AG04450 (cell line): ENCODE measurements at places on chromosomes 5 and 9. TPM values are rescaled to one million over a fixed set of nuclear protein-coding genes. Genes with fewer than 3 reads are reported as not detected.

SHISAL2B gene
- polyA plus RNA-seq: not detected in 2 replicates

LCN9 gene
- not detected in 2 replicates for polyA plus RNA-seq

SARDH gene
- polyA plus RNA-seq: 1.3 and 2.2 TPM in 2 replicates

SPATA31E1 gene
- 0.02 and 0.07 TPM in 2 replicates for polyA plus RNA-seq

INSL6 gene
- not detected in 2 replicates for polyA plus RNA-seq

IFNA2 gene
- not detected in 2 replicates for polyA plus RNA-seq

CDH9 gene
- polyA plus RNA-seq: not detected in 2 replicates

SLC22A4 gene
- polyA plus RNA-seq: 3.0 and 3.1 TPM in 2 replicates

C9orf50 gene
- polyA plus RNA-seq: 0.26 and 0.30 TPM in 2 replicates

TMCO6 gene
- 5.0 and 5.7 TPM in 2 replicates for polyA plus RNA-seq

DNA sequence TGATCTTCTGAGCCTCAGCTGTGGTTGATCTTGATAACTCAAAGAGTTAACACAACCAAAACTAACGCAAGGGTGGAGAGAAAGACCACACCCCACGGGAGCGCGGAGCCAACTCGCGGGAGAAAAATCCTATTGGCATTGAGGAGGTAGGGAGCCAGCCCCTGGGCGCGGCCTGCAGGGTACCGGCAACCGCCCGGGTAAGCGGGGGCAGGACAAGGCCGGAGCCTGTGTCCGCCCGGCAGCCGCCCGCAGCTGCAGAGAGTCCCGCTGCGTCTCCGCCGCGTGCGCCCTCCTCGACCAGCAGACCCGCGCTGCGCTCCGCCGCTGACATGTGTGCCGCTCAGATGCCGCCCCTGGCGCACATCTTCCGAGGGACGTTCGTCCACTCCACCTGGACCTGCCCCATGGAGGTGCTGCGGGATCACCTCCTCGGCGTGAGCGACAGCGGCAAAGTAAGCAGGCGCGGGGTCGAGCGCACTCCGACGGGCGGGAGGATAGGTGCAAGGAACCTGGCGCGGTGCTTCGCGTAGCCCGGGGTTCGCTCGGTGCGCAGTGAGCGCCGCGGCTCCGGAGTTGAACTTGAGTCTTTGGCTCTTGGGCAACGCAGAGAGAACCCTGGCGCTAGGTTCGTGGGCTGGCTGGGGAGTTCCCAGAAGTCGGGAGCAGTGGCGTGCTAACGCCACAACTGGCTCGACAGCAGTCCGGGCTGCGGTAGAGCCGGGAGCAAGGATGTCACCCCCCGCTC is at the start of gene GDA:
GDA (plus strand) TSS at position 210 of the 745 bp plus-strand sequence; CDS start at position 330, 120 bp downstream.
- no peak for DNase-seq

DNA sequence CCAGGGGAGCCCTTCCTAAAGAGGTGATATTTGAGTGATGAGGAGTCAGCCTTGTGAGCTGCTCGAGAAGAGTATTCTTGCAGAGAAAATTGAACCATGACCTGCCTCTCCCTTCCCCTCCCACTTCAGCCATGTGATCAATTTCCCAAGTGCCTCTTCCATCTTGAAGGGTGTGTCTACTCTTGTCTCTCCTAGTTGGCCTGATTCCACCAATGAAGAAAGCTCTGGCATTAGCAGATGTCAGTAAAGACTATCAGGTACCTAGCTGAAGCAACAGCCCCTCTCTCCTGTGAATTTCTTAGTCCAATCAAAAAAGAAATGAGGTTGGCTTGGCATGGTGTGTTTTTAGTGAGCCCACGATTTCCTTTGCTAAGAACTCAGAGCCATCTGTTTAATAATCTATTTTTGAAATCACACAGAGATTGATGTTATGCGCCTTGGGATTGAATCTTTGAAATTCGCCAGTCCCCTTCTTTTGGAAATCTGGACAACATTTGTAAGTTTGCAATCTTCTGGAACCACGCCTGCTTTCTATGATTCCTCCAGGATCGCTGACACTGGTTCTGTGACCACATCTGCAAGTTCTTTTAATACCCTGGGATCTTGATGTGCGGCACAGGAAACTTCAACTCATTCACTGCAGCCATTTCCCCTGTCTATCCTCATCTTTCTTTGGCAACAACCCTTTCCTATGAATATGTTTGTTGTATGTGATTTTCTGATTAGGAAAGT is 404.6 kb downstream of the DMRT2 start:
- no peak for DNase-seq

- no peak for DNase-seq
Observed at GRCh38 chr5:129461711-129462332, 1.7 kb downstream of the ADAMTS19 start.

GRCh38 chr9:110142868-110143481 is 65.0 kb downstream of the C9orf152 start:
- no peak for DNase-seq

GRCh38 chr9:22169243-22169642 is 160.1 kb upstream of the CDKN2B start:
- DNase-seq: no peak

GRCh38 chr5:128082551-128083032 is 974 bp upstream of the SLC12A2 start:
- no peak for DNase-seq

DNA sequence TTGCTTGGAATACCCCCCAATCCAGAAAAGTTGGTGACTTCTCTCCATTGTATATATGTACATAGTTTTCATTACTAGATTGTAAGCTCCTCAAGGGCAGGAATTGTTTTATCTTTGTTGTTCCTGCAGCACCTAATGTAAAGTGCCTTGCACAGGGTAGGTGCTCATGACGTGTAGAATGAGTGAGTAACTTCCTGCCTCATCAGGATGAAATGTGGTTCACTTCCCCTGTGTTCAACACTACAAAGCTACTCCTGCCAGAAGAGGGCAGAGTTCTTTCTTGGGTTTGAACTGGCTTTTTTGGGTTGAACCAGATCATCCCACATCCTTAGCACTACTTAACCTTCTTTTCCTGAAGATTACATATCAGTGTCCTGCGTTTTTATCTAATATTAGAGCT is 23.9 kb downstream of the GTF3C4 start:
- DNase-seq: no peak

GRCh38 chr5:181199881-181200638 is 4.9 kb downstream of the TRIM7 start:
- DNase-seq: no peak

DNA sequence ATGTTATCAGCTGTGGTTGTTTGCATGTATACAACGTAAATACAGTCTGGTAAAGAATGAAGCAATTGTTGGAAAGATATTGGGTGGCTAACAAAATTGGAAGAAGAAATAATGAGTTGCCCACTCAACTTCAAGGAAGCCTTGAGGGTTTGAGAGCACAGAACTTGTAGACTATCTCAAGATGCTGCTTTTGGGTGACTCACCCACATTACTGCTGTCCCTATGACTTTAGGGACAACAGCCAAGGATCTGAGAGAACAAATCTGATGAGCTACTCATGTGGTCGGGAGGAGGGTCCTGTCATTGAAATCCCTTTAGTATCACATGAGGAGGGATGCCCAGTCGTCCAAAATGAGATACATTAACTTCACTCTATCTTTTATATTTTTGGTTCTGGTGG is 261.8 kb downstream of the GAS1 start:
- DNase-seq: no peak

DNA sequence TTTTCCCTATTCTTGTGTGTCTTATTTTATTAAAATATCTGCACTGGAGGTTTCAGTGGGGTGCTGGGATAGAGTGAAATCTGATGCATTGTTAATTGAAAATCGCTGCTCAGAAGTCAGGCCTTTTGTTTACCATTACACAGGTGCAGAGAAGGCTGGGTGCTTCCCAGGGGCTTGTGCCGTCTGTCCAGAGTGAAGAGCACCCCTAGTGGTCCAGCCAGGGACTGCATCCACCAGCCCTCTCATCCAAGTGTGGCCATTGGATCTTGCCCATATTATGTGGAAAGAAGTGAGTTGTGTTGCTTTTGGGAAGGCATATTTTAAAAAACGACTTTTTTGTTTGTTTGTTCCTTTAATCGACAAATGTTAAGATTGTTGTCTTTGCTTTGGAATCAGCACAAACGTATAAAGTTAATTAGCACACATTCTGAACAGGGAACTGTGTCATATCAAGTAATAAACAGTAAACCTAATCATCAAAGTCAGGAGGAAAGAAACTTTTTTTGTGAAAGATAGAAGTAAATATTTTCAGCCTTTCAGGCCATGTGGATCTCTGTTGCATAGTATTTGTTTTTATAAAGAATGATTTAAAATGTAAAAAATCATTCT is 315.6 kb downstream of the MTRR start:
- DNase-seq: peak; percentile 3

- no peak for DNase-seq
Observed at GRCh38 chr5:159030357-159030756, 69.4 kb downstream of the EBF1 start.

- no peak for DNase-seq
Observed at GRCh38 chr5:121088341-121088740, 624.2 kb downstream of the PRR16 start.

DNA sequence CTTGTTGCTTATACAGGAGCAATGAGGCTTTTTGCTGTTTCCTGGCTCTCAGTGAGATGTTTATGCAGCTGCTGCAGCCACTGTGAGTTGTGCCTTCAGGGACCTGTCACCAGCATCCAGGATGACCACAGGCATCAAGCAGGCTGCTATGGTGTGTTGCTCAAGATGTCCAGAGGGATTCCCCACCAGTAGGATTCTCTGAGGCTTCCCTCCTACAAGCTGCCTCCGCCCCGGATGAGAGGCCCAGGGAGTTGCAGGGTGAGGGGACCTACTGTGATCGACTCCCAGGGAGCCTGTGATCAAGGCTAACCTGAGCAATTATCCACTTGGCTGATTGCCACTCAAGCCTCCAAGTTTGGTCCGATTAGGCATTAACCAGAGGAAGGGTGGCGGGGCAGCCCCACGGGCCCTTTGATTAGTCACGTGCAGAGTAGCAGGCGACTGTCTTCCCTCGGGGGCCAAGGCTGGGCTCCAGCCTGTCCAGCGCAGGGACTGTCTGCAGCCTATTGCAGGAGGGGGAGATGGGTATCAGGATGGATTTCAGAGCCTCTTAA is 1.8 kb upstream of the FAT2 start:
- no peak for DNase-seq

GRCh38 chr5:180156141-180156540 is 52.9 kb downstream of the RASGEF1C start:
- DNase-seq: no peak

DNA sequence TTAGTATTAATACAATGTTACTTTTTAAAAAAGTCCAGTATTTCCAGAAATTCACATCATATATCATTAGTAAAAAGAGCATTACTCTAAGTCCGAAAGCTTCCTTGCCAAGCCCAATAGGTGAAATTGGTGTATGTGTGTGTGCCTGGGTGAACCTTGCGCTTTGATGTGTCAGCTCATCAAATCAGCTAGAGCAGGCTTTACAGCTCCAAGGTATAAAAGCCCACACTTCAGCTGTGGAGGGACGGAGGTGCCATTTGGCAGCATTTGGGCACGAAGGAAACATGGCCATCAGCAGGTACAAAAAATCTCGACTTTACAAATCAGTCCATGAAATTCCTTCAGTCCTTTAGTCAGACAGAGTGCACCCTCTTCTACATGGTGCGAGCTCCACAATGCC is 76.5 kb upstream of the IL7R start:
- no peak for DNase-seq

DNA sequence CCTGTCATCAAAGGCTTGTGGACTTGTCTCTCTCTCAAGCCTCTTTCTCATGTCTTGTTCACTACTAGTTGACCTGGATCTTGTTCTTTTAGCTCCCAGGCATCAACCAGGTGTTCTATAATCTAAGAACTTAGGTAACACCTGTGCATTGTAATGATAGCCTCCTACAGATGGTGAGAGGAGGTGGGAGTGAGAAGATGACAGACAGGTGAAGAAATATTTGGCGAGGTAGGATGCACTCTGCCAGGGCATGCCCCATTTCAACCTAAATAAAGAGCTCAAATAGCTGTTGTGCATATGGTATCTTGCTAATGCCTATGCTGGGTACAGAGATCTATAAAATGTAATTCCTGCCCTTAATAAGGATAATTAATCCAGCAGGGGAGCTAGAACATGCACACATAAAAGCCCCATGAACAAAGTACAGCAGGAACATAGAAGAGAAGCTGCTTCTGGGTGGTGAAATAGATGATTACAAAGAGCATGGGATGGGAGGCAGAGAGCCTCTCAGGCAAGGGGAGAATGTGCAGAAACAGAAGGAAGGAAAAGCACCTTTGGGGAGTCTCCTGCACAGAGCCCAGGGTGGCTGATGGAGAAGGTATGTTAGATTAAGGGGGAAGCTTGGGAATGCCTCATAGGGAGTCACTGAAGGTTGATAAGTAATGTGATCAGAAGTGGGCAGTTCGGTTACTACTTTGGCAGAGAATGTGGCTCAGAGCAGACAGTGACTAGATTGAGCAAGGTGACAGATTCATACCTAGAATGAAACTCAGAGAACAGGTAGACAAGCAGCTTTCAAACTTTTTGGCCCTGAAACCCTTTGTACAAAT is 28.0 kb upstream of the PLIN2 start:
- no peak for DNase-seq

DNA sequence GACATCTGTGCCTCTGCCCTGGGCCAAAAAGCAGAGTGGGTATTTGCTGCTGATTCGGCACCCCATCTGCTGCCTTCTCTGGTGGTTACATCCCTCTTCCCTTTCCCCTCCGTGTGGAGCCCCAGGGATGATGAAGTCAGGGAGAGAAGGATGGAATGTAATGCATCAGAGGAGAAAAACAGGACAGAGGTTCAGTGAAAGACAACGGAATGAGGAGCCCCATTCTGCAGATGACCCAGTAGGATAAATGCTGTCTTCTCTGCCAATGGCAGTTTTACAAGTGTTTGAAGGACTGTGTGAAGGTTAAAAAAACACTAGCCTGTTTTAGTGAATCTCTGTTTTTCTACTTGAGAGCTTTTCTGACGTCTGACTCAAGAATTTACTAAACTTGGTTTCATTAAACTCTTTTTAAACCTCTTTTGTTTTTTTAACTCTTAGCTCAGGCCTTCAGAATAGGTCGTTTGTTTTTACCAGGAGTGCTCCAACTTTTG is 86.3 kb downstream of the NLN start:
- DNase-seq: no peak

- DNase-seq: no peak
Observed at GRCh38 chr9:113215132-113215531, 5.9 kb downstream of the FKBP15 start.

GRCh38 chr5:122402955-122403685 is 91.1 kb downstream of the SNCAIP start:
- no peak for DNase-seq

GRCh38 chr5:173572431-173573125 is 43.9 kb downstream of the BOD1 start:
- DNase-seq: no peak

GRCh38 chr5:34496701-34497469 is 159.2 kb upstream of the RAI14 start:
- DNase-seq: no peak
